Stimulated activated naive CD8-positive, alpha-beta T cell treated with anti-CD3 and anti-CD28 coated beads, Interleukin-15, amount 100 ng/mL, for 72 hours (primary cell): ENCODE measurements at places on chromosomes 16 and 17.

DNA sequence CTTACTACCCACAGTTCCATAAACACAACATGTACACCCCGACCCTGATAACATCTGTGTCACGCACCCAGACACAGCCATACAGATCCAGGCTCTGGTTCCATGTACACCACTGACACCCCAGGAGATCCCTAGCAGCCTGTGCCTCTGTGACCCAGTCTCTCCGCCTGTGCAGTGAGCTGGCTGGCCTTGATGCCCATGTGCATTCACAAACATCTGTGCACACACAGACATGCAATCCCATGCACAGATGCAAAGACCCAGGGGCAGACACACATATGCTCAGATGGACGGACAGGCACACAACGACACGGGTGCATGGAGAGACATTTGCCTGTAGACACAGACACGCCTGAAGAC is 4.1 kb downstream of the CCDC102A start:
- DNase-seq: no peak

- DNase-seq: no peak
Measured at GRCh38 chr17:65441053-65441605, 120.3 kb downstream of the AXIN2 start.

DNA sequence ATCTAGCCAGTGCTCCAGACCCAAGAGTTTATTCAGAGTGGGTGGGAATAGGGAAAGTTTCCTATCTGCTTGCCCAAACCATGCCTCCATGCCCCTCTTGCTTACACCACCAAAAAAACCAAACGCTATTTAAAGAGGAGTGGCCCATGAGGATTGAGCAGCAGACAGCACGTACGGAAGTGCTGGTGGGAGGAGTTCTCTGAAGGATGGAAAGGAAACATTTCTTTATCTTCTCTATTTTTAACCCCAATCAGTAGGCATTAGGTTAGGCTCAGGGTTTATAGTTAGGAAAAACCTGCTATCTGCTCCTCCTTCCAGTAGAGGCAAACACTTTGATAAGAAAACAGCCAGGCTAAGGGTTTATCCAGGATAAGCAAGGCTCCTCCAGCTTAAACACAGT is 235.3 kb downstream of the ZFHX3 start:
- no peak for DNase-seq

DNA sequence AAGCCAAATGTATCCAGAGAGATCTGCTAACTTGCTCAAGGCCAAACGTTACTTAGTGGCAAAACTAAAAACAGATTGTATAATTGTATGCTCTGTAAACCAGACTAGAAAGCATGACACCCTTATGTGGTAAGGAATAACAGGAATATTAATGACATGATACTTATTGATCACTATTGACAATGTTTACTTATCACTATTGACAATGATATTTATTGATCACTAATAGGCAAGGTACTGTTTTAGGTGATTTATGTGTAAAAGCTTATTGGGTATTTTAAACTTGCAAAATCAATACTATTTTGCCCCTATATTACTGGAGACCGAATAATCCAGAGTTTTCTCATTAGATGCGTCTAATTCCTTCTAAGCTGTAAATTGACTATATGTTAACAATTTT is 985.1 kb downstream of the CDH11 start:
- no peak for DNase-seq

DNA sequence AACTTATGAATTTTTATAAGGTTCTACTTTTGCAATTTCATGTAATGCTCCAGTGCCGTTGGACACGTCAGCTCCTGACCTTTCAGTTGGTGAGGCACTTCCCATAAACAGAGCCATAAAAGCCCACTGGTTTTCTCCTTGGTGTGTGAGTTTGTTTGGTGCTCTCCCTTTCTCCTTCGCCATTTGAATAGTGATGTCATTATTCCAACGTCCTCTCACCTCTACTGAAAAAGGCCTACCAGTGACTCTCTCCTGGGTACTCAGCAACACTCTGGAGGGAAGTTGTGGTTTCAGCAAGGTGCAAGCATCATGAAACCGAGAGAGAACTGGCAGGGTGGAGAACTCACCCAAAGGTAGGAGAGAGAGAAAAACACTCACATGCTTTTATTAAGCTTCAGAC is 29.6 kb upstream of the HNF1B start:
- DNase-seq: peak; percentile 83

- no peak for DNase-seq
Measured at GRCh38 chr17:77237232-77238008, 96.7 kb downstream of the SEC14L1 start.

DNA sequence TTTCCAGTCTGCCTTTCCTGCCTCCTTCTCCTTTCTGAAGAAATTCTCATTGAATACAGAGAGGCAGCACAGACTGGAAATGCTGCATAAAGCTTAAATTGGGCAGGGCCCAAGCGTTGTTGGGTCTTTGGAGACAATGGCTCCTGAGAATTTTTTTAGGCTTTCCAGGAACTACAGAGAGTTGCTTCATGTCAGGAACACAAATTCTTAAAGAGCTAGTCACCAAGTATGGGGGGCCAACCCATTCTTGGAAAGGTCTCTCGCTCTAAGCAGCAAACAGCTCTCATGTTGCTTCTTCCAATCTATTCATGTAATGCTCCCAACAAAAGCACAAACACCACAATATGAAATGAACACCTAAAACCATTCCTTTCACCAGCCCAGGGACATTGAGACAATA is 6.9 kb downstream of the HNF1B start:
- DNase-seq: no peak

DNA sequence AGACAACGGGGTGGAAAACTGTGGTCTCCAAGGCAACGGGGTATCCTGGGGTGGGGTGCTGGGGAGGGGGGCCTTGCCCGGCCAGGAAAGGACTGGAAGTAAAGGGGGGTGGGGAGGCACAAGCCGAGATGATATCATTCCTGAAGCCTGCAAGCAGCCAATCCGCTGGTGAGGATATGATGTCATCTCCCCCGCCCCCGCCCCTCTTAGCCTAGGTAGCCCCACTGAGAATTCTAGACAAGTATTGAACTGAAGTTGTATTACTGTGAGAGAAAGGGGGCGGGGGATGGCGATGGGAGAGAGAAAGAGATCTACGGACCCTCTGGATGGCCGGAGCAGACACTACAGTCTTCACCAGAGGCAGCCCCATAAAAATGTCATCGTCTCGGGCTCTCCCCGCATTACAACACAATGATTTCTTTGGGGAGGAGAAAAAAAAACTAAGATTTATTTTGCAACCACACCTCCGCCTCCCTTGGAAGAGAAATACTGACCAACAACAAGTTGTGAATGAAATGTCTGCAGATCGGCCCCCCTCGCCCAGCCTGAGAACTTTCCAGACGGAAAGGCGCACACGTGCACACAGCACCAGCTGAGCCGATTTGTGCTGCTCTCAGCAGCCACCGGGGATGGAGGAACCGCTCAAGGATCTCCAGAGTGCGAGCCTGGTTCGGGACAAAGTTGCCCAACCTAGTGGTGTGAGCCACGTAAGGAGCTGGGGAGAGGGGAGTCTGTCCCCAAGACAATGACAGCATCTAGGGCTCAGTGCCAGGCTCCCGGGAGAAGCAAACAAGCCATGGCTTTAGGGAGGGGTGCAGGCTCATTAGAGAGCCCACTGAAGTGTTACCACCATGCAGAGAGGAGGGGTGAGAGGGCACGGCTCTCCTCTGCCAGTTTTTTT is 222.1 kb downstream of the SOX9 start:
- DNase-seq: no peak

DNA sequence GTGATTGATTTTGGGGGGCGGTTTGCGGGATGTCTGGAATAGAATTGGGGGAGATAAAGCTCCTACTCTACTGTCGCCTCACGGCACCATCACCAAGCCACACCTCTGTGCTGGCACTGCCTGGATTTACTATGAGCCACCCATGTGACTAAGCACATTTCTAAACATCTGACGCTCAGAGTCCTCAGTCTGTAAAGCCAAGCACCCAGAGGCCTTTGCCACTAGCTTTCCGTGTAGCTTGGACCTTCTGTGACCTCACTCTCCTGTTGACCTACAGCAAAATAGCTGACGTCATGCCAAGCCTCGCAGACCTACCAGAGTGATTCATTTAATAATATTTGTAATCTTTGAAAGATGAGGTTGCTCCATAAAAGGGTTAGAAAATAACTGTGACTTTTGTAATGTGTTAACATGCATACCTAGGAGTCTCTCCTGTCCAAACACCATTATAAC is 38.5 kb upstream of the MYOCD start:
- no peak for DNase-seq

DNA sequence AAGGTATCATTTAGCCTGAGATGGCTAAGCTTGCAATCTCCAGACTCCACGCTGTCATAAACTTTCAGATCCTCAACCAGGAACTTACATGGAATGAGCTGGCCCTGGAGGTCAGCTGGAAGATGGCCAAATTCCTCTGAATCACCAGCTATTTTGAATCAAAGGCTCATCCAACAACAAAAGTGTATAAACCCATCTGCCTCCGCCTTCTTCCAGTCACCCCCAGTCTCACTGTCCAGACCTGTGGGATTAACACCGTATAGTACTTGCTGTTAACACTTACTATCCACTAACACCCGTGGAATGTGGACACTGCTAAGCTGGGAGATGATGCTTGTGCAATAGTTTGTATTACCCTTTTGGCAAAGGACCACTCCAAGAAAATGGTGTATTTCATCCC is 1.9 kb upstream of the LCMT1 start:
- no peak for DNase-seq

- no peak for DNase-seq
Measured at GRCh38 chr17:68383443-68384321, 73.6 kb downstream of the WIPI1 start.
